ENCODE measurements at places on chromosomes 5 and 9.

- DNase-seq, result no peak
These were observed 75.9 kb downstream of the RAD23B start for GRCh38 chr9:107358986-107359385.

DNA sequence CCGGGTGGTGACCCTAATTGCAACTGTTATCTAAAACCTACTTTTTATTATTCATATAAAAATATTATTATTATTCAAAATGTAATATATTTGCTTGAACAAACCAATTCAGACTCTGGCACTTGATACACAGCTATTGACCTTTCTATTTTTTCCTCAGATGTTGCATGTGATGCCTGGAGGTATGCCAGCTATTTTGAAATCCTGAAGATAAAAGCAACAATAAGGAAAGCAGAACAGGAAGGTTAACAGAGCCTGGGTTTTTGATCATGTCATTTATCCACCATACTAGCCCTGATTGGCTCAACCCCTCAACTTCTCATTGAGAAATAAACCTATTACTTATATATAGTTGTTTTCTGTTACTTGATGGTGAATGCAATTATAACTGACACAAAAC lies 340.9 kb upstream of the KIF2A start:
- peak; percentile 33 for DNase-seq

GRCh38 chr9:13718086-13718485 lies 438.6 kb upstream of the MPDZ start:
- no peak for DNase-seq

GRCh38 chr5:124754206-124754927 lies 7.9 kb upstream of the ZNF608 start:
- DNase-seq, result no peak

GRCh38 chr9:135463140-135463539 lies 16.4 kb upstream of the PPP1R26 start:
- peak; percentile 42 for DNase-seq
